ENCODE measurements at places on chromosomes 2 and 18. TPM values are rescaled to one million over a fixed set of nuclear protein-coding genes. Genes with fewer than 3 reads are reported as not detected.

The GALNT14 gene
- 42.0 TPM for total RNA-seq

The UGT1A9 gene
- not detected for total RNA-seq

The OR6B2 gene
- not detected for total RNA-seq

The LIPG gene
- total RNA-seq, result 76.3 TPM

The CIB4 gene
- not detected for total RNA-seq

The C2orf76 gene
- 6.8 TPM for total RNA-seq

The GPR55 gene
- total RNA-seq, result not detected

The TSPYL6 gene
- not detected for total RNA-seq

The PAIP2B gene
- total RNA-seq, result 0.75 TPM

The QPCT gene
- total RNA-seq, result 6.6 TPM

The LYG2 gene
- not detected for total RNA-seq

The KCNJ3 gene
- not detected for total RNA-seq

The CRYBA2 gene
- not detected for total RNA-seq

The DSC3 gene
- 140 TPM for total RNA-seq

The STARD6 gene
- total RNA-seq, result 0.14 TPM

The DPP10 gene
- not detected for total RNA-seq

The SLC4A5 gene
- total RNA-seq, result 0.17 TPM

The KATNAL2 gene
- total RNA-seq, result 0.95 TPM

The LRRTM4 gene
- not detected for total RNA-seq

The COL4A4 gene
- 1.5 TPM for total RNA-seq

The NLRC4 gene
- total RNA-seq, result not detected

The TRIM43 gene
- total RNA-seq, result not detected

The CYP26B1 gene
- total RNA-seq, result 0.31 TPM

The CPLX4 gene
- not detected for total RNA-seq

The AFF3 gene
- not detected for total RNA-seq
